ENCODE measurements at places on chromosomes 5 and 9.

DNA sequence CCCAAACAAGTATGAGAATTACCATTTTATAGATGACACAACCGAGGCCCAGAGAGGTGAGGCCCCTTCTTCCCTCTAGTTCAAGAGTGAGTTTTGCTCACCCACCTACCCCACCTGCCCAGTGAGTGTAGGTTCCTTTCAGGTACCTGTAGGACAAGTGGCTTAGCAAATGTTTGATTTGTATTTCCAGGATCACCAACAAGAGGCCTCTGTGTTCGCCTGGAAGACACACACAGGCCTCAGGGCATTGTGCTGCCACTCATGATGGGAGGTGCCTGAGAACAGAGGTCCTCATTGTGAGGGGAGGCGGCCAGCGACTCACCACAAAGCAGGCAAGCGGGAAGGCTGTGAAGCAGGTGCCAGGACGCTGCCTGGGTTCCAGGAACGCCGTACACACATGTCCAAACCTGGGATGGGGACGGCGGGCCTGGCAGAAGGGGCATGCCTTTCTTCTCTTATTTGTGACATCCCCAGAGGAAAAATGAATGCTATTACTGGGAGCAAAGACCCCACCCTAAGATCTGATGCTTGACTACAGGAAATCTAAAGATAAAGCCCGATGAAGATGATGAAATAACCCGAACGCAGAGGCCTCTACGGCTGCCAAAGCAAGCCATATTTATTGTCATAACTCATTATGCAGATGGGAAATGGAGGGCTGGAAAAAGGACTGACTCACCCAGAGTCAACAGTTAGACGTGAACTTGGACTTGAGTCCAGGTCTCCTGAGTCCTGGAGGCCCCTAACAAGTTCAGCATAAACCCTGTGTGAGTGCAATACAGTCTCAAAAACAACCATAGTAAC, 60.2 kb upstream of the SLC25A51 start:
- no peaks in the 10 kb centered on the region for H3K27me3 ChIP-seq
- H3K36me3 ChIP-seq = no peaks in the 10 kb centered on the region
- peaks cover 4% of the 10 kb centered on the region for H3K4me1 ChIP-seq
- DNase-seq = no peak
- H3K27ac ChIP-seq = no peak overlapping the region
- no peak overlapping the region for H3K4me3 ChIP-seq

- H3K27me3 ChIP-seq = no peaks in the 10 kb centered on the region
- H3K4me3 ChIP-seq = no peak overlapping the region
- DNase-seq = no peak
- no peaks in the 10 kb centered on the region for H3K36me3 ChIP-seq
These were observed 33.8 kb upstream of the DTWD2 start for GRCh38 chr5:119022017-119022745.

DNA sequence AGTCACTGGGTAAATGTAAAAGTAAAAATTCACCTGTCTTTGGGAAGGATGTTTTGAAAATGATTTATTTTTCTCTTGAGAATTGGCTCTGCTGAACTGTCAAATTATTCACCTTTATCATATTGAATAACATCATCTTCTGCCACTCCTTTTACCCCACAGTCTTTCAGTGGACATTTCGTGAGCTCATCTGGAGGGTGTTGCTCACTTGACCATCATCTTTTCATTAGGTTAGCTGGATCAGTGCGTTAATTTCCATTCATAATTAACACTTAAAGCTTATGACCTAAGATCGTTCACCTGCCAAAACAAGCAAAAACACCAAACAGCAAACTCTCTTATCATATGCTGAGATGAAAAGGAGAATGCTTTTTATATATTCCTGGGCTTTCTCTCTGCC, 53.4 kb upstream of the TNFAIP8 start:
- no peaks in the 10 kb centered on the region for H3K27me3 ChIP-seq
- peaks cover 60% of the 10 kb centered on the region for H3K4me1 ChIP-seq

DNA sequence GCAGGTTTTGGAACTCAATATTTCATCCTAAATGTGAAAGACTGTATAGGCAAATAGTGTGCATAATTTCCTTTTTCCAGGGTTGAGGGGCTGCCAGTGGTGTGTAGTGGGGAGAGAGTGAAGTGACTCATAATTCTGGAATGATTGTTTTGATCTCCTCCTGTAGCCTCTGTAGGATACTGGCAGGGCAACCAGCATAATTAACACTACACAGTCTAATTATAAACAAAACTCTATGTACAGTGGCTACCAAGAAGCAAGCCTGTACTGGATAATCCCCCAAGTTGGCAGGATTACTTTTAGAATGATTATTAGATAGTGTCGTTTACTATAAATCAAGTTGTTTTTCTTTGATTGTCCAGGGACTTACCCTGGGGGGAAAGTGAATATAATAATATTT, 32.2 kb downstream of the LNPEP start:
- no peaks in the 10 kb centered on the region for H3K27me3 ChIP-seq
- H3K27ac ChIP-seq = no peak overlapping the region
- H3K4me3 ChIP-seq = no peak overlapping the region

DNA sequence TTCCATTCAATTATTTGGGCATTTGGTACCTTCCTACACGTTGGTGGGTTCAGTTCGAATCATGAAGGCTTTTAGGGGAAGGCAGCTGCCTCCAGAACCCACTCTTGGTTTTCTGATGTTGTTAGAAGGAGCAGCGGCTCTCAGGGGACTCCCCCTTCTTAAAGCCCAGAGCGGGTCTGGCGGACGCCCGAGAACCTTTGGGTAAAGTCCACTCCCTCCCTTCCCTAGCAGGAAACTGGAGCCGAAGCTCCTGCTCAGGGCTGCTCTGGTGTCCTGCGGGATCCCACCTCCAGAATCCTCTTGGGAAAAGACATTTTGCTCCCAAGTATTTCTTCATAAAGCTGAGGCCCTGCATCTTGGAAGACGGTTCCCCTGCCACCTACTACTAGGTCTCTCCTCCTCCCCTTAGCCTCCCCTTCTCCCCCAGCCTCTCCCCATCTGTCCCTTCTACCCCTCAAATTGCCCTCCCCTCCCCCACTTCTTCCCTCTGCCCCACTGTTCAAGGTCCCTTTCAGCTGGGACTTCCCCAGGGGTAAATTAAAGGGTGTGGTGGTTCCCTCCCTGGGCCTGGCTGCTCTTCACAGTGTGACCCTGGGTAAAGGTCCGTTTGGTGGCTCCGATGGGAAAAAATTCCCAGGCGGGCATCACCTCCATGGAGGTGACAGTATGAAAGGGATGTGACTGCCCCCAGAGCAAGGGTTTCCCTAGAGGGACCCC, 9.3 kb downstream of the IRX4 start:
- H3K36me3 ChIP-seq = no peaks in the 10 kb centered on the region
- DNase-seq = no peak
- H3K27ac ChIP-seq = no peak overlapping the region
- no peak overlapping the region for H3K4me3 ChIP-seq
- H3K27me3 ChIP-seq = peaks cover 34% of the 10 kb centered on the region

- no peak overlapping the region for H3K4me3 ChIP-seq
- DNase-seq = no peak
- H3K4me1 ChIP-seq = peaks cover 69% of the 10 kb centered on the region
- H3K27me3 ChIP-seq = no peaks in the 10 kb centered on the region
These were observed 55.3 kb downstream of the PTBP3 start for GRCh38 chr9:112278152-112278551.

DNA sequence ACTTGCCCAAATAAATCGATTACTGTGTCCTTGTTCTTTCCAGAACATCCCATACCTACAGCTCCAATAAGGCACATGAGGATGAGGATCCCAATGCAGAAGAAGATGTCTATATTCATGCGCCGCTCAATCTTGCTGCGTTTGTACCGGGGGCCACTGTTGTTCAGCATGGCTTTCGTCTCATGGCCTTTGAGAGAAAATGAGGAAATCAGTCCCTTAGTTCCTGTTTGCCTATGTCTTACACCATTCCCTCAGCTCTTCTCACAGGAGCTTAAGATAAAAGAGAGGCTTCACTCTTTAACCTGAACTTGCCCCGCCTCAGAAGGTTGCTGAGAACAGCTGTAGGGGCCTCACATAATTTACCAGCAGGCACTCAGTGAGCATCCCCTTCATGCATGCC, 211.6 kb downstream of the ATP10B start:
- H3K4me3 ChIP-seq = no peak overlapping the region
- H3K4me1 ChIP-seq = no peaks in the 10 kb centered on the region
- no peaks in the 10 kb centered on the region for H3K36me3 ChIP-seq
- no peak for DNase-seq
- H3K27ac ChIP-seq = no peak overlapping the region
- H3K27me3 ChIP-seq = no peaks in the 10 kb centered on the region

- H3K27me3 ChIP-seq = peaks cover 25% of the 10 kb centered on the region
- no peaks in the 10 kb centered on the region for H3K36me3 ChIP-seq
- no peaks in the 10 kb centered on the region for H3K4me1 ChIP-seq
These were observed 18.7 kb upstream of the FABP6 start for GRCh38 chr5:160210606-160211005.

All from effector memory CD8-positive, alpha-beta T cell (primary cell).